Foreskin melanocyte (primary cell): ENCODE measurements at places on chromosomes 5 and 9.

- DNase-seq = no peak
Measured at GRCh38 chr9:129458663-129459546, 162.0 kb downstream of the C9orf50 start.

- no peak for DNase-seq
Measured at GRCh38 chr5:1442222-1443145, 2.8 kb downstream of the SLC6A3 start.

GRCh38 chr9:78821126-78821822 lies 524.3 kb downstream of the PSAT1 start:
- DNase-seq = peak; percentile 29

DNA sequence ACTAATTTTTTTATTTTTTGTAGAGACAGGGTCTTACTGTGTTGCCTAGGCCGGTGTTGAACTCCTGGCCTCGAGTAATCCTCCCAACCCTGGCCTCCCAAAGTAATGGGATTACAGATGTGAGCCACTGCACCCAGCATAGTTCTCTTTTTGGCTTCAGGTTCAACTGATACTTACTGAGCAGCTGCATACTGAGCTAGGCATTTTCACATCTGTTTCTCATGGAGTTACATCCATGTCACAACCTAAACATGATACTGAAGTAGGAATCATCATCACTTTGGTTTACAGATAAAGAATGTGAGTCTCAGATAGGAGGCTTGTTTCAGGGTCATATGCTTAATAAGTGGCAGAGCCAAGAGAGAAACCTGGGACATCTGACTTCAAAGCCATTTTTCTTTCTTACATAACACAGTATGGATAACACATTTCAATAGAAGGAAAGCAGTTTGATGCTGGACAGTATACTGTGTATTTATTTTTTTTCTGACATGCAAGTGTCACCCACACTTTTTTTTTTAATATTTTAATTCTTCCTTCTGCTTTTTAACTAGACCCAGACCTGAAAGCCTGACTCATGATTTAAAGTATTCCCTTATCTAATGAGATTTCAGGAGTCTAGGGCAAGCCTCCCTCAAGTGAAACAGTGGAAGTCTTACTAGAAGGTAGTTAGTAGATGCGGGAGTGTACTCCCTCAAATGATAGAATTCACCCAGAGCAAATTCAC lies 90.8 kb downstream of the HACD4 start:
- no peak for DNase-seq

DNA sequence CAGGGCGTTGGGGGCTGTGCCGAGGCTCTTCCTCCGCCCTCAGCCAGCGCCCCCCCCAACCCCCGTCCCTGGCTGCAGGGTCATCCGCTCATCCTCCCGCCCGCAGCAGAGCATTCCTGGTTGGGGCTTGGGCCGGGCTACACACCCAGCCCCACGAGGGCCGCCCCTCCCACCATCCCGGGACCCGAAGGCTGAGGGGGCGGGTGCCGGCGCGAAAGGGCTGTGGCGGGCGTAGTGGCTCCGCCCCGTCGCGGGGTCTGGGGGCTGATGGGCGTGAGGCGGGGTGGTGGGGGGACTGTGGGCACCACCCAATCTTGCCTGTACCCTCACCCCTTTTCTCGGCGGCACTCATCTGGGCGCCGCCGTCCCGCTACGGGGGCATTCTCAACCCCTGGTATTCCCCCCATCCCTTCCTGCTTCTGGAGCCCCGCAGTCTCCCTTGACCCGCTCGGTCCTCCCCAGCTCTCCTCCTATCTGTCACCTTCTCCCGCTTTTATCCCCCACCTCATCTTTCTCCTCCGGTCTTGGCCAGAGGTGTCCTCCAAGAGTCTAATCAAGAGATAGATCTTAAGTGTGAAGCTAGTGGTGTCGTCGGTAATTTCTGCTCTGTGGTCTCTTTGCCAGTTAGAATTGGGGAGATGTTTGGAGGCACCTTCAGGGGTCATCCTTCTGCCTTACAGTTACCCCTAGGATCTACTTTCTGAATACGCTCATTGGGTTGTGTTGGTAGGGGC lies 1.6 kb downstream of the FER start:
- no peak for DNase-seq

GRCh38 chr5:66854416-66854815 lies 258.2 kb downstream of the MAST4 start:
- DNase-seq = no peak

GRCh38 chr5:6803981-6804550 lies 90.8 kb downstream of the TENT4A start:
- DNase-seq = no peak

- no peak for DNase-seq
Measured at GRCh38 chr5:370959-371810, 49.7 kb downstream of the AHRR start.

DNA sequence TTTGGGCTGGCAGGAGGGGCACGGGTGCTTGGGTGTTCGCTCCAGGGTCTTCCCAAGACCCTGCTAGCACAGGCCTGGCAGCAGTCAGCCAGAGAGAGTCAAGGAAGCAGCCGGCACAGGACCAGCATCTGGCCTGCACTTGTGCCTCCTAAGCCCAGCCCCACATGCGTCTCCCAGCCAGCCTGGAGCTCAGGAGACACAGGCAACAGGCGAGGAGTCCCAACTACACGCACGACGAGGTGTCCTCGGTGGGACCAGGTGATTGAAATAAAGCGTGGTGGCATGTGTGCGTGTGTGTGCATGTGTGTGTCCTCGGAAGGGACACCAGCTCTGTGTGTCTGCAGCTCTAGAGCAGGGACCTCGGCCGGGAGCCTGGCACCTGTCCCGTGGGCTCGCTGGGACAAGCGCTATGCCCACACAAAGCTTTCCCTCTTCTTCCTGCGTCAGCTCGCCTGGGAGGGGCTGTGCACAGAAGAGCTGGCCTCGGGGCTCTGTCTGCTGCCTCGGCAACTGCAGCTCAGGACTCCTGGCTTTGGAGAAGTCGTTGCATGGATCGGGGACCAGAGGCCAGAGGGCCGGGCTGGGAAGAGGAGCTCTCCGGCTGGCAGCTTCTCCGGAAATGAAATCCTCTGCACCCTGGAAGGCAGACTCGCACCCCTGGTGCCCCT lies 14.7 kb upstream of the SLC9A3 start:
- no peak for DNase-seq

DNA sequence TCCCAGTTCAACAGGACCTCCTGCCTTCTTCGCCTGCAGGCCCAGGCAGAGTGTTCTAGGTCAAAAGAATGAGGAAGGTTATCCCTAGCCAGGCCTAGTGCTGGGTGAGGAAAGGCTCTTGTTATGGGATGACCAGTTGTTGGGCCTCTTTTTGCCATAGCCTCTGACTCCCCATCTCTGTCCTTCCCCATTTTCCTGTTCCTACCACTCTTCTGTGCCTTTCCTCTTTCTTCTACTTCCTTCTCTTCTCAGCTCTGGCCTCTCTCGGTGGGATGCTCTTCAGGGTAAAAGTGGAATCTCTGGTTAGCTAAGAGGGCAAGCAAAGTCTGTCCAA lies 1.2 kb upstream of the PCDH1 start:
- DNase-seq = no peak

DNA sequence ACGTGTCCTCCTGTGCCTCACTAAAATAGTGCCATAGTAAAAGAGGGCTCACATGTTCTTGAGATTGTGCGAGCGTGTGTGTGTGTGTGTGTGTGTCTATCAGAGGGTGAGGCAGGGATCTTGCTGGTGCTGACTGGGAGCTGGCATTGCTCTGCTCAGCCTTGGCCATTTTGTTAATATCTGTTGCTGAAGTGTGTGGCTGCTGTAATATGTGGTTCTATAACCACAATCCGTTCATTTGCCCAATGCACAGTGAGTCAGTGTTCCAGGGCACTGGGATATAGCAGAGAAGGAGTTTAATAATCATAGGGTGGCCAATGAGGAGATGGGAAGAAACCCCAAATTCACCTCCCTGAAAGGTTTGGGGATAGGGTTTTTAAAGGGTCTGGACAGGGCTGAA lies 61.3 kb downstream of the RASGRF2 start:
- peak; percentile 14 for DNase-seq

DNA sequence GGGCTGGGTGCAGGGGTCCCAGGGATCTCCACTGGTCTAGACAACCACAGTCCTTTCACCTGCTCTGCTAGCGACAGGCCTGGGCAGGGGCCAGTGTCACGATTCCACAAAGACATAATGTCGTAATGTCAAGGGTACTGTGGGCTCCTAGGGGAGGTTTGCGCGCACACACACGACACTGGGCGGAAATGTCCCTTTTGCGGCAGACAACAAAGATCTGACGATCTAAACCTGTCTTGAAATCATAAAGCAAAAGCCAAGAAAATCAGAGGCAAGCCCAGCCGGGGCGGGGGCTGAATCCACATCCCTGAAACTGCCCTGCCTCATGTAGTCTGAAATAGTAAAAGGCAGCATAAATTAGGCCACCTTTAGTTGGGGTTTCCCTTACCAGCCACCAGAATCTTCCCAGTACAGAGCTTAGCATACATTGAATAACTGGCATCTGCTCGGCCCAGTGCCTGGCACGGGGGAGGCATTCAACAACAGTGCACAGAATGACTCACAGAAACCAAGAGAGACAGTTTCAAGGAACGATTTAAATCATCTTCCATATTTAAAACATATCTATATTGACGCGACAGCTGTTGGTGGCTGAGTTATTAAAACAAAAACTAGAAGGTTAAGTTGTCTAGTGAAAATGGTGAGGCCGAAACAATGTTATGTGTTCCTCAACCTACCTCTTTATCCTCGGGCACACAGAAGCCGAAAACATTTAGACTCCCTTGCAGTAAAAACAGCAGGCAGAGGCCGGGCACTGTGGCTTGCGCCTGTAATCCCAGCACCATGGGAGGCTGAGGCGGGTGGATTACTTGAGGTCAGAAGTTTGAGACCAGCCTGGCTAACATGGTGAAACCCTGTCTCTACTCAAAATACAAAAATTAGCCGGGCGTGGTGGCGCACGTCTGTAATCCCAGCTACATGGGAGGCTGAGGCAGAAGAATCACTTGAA lies 151.0 kb downstream of the MYO10 start:
- DNase-seq = no peak

GRCh38 chr5:13910637-13911288 lies 33.7 kb downstream of the DNAH5 start:
- no peak for DNase-seq

DNA sequence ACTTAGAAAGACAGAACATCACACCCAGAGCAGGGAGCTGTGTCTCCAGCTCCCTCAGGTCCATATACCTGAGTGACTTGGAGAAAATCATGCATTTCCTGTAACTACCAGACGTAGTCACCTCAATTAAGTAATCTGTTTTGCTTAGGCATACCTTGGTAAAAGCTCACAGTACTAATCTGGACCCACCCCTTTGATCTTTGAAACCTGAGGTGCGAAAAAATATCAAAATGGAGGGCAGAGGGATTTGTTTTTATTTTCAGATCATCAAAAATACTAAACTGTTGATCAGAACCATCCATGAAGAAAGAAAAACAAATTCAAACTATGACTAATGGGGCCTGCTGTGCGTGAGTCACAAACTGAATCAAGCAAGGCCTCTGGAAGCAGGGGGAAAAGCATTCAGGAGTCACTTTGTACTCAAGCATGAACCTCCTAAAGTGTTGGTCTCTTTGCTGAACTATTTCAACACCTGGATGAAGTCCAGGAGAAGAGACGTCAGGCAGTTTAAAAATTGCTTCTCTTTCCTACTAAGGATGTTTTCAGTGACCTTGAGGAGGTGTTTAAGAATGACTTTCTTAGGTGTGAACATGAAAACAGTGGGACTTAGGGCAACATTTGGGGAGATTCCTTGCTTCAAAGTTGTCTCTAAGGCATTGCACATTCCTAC lies 76.3 kb downstream of the MUSK start:
- DNase-seq = no peak

GRCh38 chr5:141753971-141754713 lies 72.1 kb upstream of the ARAP3 start:
- no peak for DNase-seq

DNA sequence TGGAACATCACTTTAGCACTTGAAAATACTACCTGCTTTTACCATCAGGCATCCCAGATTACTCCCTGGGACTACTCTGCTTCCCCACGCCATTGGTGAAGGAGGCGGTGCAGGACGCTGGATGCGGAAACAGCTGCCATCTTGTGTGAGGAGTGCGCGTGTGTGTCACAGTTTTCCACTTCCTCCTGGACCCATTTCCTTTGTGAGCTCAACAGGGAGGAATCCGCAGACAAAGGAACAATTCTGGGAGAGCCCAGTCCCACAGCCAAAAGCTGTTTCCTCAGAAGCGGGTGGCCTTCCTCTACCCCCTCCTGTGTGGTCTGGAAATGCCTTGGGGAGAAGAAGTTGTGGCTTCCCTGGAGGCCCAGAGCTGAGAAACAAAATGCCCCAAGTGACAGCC lies 16.8 kb downstream of the AFAP1L1 start:
- DNase-seq = no peak

DNA sequence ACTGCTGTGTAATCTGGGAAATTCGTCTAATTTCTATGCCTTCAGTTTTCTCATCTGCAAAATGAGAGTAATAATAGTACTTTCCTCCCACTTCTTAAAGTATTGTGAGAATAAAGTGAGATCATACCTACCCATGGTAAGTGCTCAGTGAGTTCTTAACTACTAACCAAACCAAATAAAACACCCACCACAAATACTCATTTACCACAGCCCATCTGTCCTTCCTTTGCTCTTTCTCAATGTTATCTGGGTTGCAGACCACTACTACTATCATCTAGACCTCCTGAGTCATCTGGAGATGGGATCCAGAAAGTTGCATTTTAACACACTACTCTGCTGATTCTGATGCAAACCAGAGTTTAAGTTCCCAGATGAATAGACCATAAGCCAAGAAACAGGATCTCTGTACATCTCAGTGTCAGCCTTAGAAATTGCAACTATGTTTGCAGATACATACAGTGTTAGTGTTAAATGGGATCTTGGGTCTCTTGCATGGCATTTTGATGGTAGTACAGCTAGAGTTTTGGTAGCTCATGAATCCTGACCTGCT lies 105.4 kb upstream of the ATP10B start:
- no peak for DNase-seq

GRCh38 chr5:228886-229285 lies 10.8 kb downstream of the SDHA start:
- no peak for DNase-seq

DNA sequence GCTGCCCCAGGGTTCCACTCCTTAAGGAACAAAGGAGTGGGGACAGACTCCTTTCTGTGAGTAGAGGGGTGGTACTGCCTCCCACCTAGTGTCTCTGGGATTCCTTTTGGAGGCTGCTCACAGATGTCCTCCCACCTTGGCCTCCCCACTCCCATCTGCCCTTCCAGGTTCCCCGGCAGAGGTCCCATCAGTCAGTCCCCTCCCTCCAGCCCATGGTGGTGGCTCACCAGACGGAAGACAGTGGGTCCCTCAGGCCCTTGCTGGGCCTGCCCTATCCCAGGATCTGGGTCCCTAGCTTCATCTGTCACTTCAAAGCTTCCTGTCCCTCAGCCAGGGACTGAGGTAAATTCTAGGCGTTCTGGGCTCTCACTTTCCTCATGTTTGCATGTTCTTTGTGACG lies 35.6 kb upstream of the NEK6 start:
- DNase-seq = no peak

DNA sequence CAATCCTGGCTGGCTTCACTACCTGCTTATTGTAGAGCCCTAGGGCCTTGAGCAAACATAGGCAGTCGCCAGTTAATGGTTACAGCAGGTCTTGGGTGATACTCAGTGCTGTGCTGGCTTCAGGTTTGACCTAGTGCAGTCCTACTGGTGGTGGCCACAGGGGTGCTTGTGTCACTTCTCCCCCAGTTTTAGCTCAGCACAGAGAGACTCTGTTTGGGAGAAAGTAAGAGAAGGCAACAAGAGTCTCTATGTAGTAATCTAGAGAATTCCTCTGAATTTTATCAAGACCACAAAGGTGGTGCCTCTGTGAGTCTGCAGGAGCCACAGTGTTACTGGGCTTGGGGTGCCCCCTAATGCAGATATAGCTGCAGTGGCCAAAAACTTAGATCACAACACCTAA lies 165.6 kb downstream of the CCDC171 start:
- DNase-seq = no peak

- no peak for DNase-seq
Measured at GRCh38 chr5:149886060-149886459, 58.5 kb downstream of the PDE6A start.
